ENCODE measurements at places on chromosomes 5 and 9.

GRCh38 chr9:5364294-5365024, 24.8 kb upstream of the RLN1 start:
- no peak for DNase-seq

DNA sequence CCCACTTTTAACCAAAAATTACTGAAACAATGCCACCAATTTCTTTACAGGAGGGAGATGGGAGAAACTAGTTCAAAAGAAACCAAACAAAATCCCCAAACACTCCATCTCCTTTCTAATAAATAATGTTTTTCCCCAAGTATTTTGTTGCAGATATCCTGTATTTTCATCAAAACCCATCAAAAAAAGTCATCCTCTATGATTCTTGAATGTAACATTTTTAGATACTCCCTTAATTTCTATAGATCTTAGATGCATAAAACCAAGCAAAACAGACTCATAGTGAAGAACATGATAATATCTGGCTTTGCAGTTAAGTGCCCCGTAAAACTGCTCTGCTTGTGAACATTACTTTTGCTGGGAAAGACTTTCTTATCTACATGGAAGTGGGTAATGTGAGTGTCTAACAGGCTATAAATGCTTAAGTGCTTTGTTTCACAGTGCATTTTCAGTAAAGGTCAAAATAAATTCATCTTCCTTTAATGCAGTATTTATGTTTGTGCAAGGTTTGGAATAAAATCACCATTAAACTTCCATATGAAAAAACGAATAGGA, 77.3 kb upstream of the TBCA start:
- no peak for DNase-seq

GRCh38 chr9:71764463-71764862, 3.9 kb downstream of the CEMIP2 start:
- DNase-seq: no peak

DNA sequence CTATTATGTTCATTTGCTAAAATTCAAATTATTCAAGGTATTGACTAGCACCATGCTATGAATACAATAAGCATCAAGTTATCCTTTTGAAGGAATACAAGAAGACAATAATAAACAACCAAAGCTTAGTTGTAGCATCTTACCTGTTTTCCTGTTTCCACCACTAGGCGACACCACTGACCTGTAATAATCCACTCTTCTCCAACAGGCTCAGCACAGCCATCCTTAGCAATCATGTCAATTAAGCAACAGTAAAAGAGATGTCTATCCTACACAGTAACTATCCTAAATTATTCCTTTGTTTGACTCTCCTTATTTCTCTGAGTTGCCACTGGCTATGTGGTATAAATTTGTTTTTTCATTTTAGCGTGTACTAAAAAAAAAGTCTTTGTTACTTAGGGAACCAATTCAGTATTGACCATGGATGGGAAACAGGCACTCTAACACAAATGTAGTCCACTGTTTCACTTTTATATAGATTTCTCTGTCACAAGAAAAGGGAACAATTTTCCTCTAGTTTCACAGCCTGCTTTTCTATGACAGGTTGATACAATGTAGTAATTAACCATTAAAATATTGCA, 46.2 kb downstream of the PCA3 start:
- DNase-seq: no peak

- no peak for DNase-seq
Observed at GRCh38 chr5:102223542-102224477, 72.3 kb downstream of the SLCO4C1 start.
